ENCODE measurements at places on chromosomes 2 and 18. TPM values are rescaled to one million over a fixed set of nuclear protein-coding genes. Genes with fewer than 3 reads are reported as not detected.

Gene SH2D6
- 1.3 TPM for polyA plus RNA-seq

DNA sequence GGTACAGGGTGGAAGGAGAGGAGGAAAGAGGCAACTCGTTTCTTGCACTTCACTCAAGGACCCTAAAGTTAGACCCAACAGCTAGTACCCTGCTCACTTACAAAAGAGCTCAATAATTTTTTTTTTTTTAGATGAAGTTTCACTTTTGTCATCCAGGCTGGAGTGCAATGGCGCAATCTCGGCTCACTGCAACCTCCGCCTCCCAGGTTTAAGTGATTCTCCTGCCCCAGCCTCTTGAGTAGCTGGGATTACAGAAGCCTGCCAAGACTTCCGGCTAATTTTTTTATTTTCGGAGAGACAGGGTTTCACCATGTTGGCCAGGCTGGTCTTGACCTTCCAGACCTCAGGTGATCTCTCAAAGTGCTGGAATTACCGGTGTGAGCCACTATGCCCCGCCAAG is 4.1 kb downstream of the ASB3 start:
- no peak for DNase-seq

- DNase-seq: no peak
These were observed 92.5 kb upstream of the RBBP8 start for GRCh38 chr18:22840606-22841144.

DNA sequence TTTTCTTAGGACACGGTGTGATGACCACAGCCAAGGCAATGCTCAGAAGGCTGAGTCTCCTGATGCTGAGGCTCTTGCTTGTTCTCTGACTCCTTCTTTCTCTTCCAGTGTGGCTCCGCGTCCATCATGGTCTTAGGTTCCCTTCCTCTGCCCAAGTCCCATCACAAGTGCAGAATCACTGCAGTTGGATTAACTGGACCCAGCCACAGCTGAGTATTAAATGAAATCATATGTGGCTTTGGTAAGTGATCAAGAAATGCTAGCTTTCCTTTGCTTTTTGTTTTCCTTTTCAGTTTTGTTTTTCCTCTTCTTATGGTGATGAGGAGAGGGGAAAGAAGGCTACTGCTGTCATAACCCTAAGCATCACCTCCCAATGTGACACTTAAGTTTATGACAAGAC is 375.8 kb downstream of the INSIG2 start:
- DNase-seq: no peak

GRCh38 chr2:189505492-189505891 is 64.2 kb downstream of the WDR75 start:
- no peak for DNase-seq

DNA sequence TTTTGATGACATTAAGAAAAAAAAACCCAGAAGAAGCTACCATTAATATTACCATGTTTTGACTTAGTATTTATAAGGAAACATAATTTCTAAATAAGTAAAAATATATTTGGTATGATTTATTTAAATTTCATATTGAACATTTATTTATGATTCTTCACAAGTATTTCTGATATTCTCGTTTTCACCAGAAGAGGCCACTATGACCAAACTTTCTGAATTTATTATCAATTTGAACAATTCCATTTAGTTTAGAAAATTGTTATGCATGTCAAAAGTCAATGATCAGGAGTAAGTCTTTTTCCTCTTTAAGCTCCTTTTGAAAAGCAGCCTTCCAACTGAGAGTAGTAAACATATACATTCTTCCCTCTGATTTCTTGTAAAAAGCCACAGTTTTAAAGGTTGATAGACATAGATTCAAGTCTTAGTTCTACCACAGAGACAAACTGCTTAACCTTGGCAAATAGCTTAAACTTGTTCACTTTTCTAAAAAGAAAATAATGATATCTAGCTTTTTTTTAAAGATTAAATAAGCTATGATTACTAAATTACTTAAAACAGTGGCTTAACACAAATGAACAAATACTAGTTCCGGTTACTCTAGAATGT is 329.9 kb downstream of the TRIB2 start:
- DNase-seq: no peak

DNA sequence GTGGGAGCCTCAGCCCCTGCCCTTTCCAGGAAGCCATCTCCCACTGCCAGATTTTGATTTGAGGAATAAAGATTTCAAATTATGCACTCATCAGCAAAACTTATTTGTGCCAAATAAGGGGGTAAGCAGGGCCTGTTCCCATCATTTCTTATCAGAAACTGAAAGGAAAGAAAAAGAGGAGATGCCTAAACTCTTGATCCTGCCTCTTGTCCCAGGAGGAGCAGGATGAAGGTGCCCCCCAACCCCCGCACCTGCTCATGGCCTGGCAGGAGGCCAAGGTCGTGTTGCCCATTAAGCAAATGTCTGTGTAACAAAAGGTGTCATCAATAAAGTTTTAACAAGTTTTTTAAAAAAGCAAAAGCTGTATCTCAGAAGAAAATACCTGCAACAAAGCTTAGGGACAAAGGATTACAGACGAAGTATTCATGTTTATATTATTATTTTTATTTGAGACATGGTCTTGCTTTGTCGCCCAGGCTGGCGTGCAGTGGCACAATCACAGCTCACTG is 80.0 kb downstream of the INPP5D start:
- DNase-seq: no peak

DNA sequence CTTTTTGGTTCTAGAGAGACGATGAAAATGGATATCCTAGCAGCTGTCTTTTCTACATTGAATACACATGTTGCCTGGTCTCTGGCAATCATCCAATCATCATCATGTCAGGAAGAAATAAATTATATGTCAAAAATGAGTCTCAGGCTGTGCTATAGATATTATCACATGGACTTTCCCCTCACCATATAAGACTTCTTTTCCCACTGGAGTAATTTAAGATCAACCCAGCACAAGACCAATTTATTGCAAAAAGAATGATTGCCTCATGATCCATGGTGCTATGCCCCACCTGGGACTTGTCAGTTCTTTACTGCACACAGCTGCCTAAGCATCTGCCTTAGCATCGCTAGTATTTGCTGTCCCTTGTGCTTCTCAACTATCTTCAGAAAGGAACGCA is 783.7 kb upstream of the TMEFF2 start:
- DNase-seq: peak; percentile 14

DNA sequence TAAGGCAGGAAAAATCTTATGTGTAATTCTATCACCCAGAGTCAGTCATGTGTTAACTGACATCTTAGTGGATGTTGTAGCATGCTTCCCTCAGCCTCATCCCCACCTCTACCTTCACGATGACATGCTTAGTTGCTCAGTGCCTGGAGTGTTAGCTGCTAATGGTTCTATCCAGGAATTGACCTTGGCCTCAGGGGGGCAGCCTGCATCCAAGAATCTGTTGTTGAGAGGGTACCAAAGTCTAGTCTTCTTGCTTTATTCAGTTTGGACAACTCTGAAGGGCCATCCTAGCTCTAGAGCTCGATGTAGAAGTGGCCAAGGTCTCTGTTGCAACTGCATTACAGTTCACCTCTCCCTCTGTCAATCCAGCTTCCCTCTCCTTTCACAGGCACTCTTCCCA is 61.2 kb downstream of the ACYP2 start:
- DNase-seq: peak; percentile 36

DNA sequence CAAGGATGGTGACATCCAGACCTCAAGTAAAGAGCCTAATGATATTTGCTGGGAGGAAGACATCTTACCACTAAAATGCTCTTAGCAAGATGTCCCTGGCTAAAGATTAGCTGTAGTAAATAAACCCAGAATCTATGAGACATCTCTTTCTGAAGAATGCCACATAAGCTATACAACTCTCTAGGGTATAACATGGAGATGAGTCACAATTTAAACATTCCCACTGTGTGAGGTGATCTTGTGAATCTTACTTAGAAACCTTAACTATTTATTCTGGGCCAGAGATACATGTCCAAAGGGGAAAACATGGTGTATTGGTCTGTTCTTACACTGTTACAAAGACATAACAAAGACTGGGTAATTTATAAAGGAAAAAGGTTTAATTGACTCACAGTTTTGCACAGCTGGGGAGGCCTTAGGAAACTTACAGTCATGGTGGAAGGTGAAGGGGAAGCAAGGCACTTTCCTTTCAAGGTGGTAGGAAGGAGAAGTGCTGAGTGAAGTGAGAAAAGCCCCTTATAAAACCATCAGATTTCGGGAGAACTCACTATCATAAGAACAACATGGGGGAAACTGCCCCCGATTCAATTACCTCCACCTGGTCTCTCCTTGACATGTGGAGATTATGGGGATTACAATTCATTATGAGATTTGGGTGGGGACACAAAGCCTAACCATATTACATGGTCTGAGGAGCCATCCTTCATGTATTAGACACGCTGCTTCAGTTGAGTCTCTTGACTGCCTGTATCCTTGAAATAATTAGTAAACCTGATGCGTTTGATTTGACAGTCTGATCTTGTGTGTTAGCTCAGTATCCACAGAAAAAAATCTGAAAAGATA is 17.1 kb downstream of the KRCC1 start:
- no peak for DNase-seq

All from left kidney (tissue), 8 donors.